ENCODE measurements at places on chromosomes 7 and 10. TPM values are rescaled to one million over a fixed set of nuclear protein-coding genes. Genes with fewer than 3 reads are reported as not detected.

The WDFY4 gene
- not detected for total RNA-seq

The MUC12 gene
- 0.49 TPM for total RNA-seq

The RADIL gene
- not detected for total RNA-seq

The KNDC1 gene
- total RNA-seq = 3.2 TPM

The ZNF804B gene
- not detected for total RNA-seq

The CRHR2 gene
- not detected for total RNA-seq

The GBX1 gene
- not detected for total RNA-seq

The ODAD2 gene
- not detected for total RNA-seq

The NEUROG3 gene
- not detected for total RNA-seq

The NOM1 gene
- 38.5 TPM for total RNA-seq

The POM121L12 gene
- total RNA-seq = not detected

The CALHM1 gene
- not detected for total RNA-seq

The LIPK gene
- not detected for total RNA-seq

The PAX2 gene
- total RNA-seq = 0.30 TPM

The CALHM3 gene
- total RNA-seq = 0.18 TPM

The PRPS1L1 gene
- not detected for total RNA-seq

The MOSPD3 gene
- 24.7 TPM for total RNA-seq

The EBLN1 gene
- not detected for total RNA-seq

The INSYN2A gene
- not detected for total RNA-seq

The FZD1 gene
- total RNA-seq = 1.5 TPM

The VTI1A gene
- total RNA-seq = 45.6 TPM

The TBXAS1 gene
- 1.6 TPM for total RNA-seq

The ZNF777 gene
- total RNA-seq = 20.8 TPM

The PRTFDC1 gene
- total RNA-seq = 66.5 TPM

The SLC39A12 gene
- total RNA-seq = not detected

The CADPS2 gene
- 3.6 TPM for total RNA-seq

The RNF32 gene
- 26.0 TPM for total RNA-seq

The PLXNA4 gene
- total RNA-seq = 0.58 TPM

The CYP3A7 gene
- not detected for total RNA-seq

The RAB19 gene
- total RNA-seq = 3.8 TPM

The UNCX gene
- total RNA-seq = not detected

The SFXN3 gene
- total RNA-seq = 23.4 TPM

The TMEM225B gene
- total RNA-seq = 0.27 TPM

The CALML3 gene
- 0.18 TPM for total RNA-seq

The OR13A1 gene
- total RNA-seq = not detected

The GSTO2 gene
- total RNA-seq = 1.1 TPM

The ACADSB gene
- 23.5 TPM for total RNA-seq

The FAS gene
- total RNA-seq = not detected

The CAPZA2 gene
- total RNA-seq = 281 TPM

The PLA2G12B gene
- 17.8 TPM for total RNA-seq

The AKR1C4 gene
- total RNA-seq = 0.25 TPM
